ENCODE measurements at places on chromosomes 13 and 19.
A peak's percentile ranks its signal among the peaks of the same experiment; 100 is the strongest.

- DNase-seq = no peak
These were observed 75.2 kb upstream of the UBL3 start for GRCh38 chr13:29925457-29926097.

- no peak for DNase-seq
These were observed 1.9 kb downstream of the TEX26 start for GRCh38 chr13:30934381-30934780.

- no peak for DNase-seq
These were observed 28.7 kb downstream of the ATP8B3 start for GRCh38 chr19:1783354-1783753.

- no peak for DNase-seq
These were observed 76.5 kb downstream of the C1QTNF9 start for GRCh38 chr13:24385902-24386301.

GRCh38 chr19:13623716-13624710 is 117.7 kb upstream of the CACNA1A start:
- no peak for DNase-seq

DNA sequence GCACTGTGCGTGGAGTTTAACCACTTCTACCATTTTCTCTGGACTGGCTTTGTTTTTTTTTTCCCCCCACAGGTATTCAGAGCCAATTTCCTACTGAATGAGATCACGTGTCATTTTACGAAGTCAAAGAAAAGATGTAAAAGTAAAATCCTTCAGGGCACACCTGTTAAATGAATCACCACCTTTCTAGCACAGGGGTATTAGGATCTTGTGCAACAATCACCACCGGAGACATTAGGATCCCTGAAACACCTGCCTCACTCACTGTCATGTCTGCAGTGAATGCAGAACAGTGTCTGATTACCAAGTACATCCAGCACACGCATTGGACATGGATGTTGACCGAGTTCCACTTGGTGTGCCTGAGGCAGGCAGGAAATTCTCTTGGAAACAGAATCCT is 17.2 kb downstream of the BRD4 start:
- DNase-seq = no peak

- no peak for DNase-seq
These were observed 25.4 kb upstream of the CEACAM4 start for GRCh38 chr19:41652250-41652649.

DNA sequence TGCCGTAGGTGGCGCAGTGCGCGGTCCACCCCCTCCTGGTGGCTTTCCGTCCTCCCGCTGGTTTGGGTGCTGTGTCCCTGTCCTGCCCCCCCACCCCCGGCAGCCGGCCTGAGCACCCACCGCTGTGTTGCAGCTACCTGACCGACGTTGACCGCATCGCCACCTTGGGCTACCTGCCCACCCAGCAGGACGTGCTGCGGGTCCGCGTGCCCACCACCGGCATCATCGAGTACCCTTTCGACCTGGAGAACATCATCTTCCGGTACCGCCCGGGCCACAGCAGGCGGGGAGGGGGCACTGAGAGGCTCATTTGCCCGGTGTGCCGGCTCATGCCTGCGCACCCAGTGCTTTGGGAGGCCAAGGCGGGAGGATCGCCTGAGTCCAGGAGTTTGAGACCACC is 20.6 kb downstream of the GNA11 start:
- DNase-seq = no peak

GRCh38 chr19:47704024-47704423 is 9.2 kb upstream of the EHD2 start:
- no peak for DNase-seq

- peak; percentile 36 for DNase-seq
These were observed 11.8 kb upstream of the BTBD2 start for GRCh38 chr19:2027361-2027760.

DNA sequence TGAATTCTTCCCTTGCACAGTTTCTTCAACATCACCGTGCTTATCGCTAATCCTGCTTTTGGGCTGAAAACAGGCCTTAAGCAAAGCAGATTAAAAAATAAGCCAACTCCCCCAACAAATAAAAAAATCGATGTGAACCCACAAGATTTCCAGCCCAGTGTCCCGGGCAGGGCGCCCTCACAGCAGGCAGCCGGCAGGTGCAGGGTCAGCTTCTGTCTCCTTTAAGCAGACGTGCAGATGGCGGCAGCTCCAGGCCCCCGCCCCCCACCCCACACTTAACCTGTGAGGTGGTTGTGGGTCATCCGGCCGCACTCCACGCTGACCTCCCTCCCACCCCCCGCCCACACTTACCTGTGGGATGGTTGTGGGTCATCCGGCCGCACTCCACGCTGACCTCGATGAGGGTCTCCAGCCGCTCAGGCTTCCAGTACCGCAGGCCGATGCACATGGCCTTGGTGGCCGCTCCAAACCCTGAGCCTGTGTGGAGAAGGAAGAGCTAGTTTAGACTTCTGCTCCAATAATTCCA is 19.8 kb downstream of the ADPRHL1 start:
- DNase-seq = no peak

- DNase-seq = no peak
These were observed 14.6 kb downstream of the NLRP8 start for GRCh38 chr19:55962186-55962585.

DNA sequence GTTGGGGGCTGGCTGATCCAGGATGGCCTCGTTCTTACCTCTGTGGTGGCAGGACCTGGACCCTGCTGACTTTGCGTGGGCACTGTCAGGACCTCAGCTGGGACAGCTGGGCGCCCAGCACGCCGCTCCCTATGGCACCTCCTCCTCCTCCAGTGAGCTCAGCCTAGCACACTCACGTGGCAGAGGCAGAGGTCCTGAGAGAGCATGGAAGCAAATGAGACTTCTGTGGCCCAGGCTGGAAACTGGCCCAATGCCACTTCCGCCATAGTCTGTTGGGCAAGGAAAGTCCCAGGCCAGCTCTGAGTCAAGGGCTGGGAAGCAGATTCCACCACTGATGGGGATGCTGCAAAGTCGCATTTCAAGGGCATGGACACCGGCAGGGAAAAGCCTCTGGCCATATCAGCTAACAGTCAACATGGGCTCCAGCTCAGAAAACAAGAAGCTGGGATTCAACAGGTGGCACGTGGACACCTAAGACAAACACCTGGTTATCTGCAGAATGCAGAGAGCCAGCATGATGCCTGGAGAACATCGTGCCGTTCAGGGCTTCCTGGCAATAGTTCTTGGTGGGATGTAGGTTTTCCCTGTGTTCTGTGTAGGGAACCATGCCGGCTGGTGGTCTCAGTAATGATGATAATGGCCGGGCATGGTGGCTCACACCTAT is 16.7 kb downstream of the MYBPC2 start:
- DNase-seq = no peak

GRCh38 chr13:52850072-52850395 is 1.6 kb upstream of the PCDH8 start:
- no peak for DNase-seq

DNA sequence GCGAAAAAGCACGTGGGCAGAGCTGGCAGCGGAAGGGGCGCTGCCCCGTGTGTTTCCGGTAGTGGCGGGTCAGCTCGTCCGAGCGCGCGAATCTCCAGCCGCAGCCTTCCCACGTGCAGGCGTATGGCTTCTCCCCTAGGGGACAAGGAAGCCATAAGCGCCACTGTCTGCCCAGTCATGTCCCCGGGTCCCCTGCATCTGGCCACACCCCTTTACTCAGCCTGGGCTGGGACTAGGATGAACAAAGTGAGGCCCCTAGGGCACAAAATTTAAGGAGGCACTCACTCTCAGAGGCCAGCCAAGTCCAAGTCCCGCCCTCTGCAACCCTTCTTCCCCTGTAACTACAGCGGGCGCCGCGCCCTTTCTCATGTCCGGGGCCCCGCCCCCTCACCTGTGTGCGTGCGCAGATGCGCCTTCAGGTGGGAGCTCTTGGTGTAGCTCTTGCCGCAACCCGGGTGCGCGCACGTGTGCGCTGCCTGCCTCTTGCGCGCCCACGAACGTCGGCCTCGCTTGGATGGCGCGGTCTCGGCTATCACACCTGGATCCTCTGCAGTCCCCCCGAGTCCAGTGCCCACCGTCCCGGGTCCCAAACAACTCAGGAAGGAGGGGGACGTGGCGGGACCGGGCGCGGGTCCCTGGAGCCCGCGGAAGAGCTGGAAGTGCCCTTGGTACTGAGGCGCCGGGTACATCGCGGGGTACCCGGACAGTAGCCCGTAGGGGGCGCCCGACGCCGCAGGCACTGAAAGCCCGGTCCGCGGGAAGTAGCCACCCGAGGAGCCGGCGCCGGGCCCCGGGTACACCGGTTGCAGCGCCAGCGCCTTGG is 1.9 kb downstream of the KLF1 start:
- no peak for DNase-seq

- no peak for DNase-seq
These were observed 1.3 kb downstream of the SELENOV start for GRCh38 chr19:39516270-39516669.

DNA sequence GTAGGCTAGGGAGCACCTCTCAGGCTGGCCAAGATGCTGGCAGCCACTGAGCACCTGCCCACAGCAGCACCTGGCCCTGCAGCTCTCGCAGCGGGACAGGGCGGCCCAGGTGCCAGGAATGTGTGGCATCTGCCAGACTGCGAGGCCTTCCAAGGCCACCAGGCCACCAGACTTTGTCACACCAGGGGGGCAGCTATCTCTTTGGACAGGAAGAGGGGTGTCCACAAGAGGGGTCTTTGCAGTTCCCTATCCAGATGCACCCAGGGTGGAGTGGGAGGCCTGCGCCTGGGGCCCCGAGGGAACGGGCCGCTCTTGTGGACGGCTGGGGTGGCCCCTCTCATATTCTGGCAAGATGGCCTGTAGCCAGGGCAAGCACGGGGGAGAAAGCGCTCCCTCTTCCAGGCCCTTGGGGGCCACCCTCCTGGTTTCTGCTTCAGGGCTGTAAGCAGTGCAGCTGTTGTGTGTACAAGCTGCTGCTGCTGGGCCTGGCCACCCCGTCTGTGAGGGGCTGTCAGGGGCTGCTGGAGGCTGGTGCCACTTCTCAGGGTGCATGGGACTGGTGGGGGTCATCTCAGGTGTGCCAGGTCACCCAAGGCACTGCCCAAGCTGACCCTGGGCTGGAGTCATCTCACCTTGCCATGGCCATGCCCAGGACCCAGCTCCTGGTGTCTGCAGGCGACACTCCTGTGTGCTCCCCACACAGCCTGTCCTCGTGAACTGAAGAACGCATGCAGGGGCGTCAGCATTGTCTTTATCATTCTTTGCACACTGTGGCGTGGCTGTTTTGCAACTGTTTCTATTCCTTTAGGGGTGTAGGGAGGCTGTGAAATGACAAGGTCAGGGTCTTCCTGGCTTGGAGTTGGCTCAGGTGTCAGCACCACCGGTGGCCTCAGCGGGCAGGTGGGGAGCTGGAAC is 1.8 kb downstream of the TEX29 start:
- no peak for DNase-seq

- no peak for DNase-seq
These were observed 67.8 kb downstream of the SPACA7 start for GRCh38 chr13:112443995-112444311.

DNA sequence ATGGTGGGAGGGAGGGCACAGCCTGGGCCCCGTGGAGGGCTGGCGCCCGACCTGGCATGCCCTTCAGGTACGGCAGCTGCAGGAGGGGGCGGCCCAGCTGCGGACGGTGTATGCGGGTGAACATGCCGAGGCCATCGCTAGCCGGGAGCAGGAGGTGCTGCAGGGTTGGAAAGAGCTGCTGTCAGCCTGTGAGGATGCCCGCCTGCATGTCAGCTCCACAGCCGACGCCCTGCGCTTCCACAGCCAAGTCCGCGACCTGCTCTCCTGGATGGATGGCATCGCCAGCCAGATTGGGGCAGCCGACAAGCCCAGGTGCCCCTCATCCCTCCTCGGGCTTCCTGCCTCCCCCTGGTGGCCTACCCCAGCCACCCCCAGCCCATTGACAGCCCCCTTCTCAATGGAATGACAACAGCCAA is 16.6 kb upstream of the SHKBP1 start:
- no peak for DNase-seq

DNA sequence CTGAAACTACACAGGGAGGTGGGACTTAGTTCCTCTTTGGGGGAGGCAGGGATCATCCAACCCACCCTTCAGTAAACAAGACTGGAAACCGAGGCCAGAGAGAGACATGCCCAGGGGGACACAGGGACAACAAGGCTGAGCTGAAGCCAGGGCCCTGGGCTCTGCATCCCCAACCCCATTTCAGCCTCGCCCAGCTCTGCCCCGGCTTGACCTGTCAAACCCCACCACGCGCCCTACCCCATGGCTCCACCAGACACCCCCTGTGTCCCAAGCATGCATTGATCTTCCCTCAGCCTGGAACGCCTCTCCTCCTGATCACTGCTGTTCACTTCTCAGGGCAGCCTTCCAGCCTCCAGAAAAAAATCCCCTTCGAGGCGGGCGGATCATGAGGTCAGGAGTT is 2.0 kb upstream of the APC2 start:
- DNase-seq = no peak

DNA sequence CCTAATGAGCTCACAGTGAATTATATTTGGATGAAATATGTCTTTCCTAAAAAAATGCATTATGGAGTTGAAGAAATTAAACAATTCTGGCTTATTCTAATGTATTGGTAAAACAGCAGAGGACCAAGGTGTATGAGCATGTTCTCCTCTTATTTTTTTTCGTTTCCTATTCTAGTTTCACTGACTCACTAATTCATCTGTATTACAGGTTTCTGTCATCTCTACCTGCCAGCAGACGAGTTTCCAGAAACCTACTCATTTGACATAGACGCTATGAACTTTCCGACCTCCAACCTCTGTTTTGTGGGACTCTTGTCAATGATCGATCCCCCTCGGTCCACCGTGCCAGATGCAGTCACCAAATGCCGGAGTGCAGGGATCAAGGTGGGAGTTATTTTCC is 20.3 kb downstream of the ATP12A start:
- no peak for DNase-seq

DNA sequence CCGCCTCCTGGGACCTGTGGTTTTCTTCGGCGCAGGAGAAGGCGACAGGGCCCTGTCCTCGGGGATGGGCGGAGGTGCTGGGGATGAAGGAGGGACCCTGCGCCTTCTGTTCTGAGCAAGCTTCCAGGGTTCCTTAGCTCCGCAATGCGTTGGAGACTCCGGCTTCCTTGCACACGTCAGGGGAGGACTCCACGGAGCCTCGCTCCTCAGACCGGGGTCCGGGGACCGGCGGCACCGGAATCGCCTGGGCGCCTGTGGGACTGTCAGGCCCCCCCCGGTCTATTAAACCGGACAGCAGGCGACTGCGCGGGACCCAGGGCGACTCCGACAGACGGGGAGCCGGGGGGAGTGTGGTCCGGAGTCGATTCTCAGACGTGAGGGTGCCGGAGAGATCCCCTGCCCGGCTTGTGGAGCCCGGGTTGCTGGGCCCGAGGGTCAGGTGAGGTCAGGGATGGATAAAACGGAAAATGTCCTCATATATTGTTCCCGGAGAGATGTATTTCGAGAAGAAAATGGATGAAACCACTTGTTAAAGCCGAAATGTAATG is 227.4 kb downstream of the TEX29 start:
- no peak for DNase-seq

- DNase-seq = no peak
These were observed 15.5 kb downstream of the BTBD2 start for GRCh38 chr19:1999856-2000515.

GRCh38 chr19:38079926-38080380 is 144.1 kb downstream of the DPF1 start:
- peak; percentile 74 for DNase-seq

DNA sequence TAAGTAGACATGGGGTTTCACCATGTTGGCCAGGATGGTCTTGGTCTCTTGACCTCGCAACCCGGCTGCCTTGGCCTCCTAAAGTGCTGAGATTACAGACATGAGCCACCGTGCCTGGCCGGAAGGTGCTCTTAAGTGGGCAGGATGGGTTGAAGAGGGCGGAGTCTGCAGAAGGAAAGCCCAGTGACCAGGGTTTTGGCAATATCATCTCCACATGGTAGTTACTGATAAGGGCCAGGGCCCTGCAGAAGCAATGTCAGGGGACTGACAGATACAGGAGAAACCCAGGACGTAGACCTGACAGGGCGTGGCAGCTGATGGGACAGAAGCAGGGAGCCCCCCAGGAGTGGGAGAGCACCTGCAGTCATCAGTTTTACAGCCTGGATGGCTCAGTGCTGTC is 45.7 kb upstream of the RNF113B start:
- no peak for DNase-seq
